Stromal cell of bone marrow (primary cell): ENCODE measurements at places on chromosomes 7 and 10.

- DNase-seq, result no peak
Observed at GRCh38 chr10:102085336-102085735, 20.2 kb downstream of the HPS6 start.

GRCh38 chr7:122397381-122397780 is 92.8 kb upstream of the FEZF1 start:
- no peak for DNase-seq

DNA sequence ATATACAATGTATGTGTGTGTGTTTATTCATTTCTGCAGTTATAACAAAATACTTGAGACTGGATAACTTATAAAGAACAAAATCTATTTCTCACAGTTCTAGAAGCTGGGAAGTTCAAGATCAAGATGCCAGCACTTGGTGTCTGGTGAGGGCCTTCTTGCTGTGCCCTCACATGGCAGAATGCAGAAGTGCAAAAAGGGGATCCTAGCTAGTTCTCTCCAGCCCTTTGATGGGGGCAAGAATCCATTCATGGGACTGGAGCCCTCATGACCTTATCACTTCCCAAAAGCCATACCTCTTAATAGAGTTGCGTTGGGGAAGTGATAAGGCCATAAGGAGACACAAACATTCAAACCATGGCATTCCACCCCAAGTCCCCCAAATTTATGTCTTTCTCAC is 8.4 kb downstream of the GRB10 start:
- DNase-seq, result no peak

DNA sequence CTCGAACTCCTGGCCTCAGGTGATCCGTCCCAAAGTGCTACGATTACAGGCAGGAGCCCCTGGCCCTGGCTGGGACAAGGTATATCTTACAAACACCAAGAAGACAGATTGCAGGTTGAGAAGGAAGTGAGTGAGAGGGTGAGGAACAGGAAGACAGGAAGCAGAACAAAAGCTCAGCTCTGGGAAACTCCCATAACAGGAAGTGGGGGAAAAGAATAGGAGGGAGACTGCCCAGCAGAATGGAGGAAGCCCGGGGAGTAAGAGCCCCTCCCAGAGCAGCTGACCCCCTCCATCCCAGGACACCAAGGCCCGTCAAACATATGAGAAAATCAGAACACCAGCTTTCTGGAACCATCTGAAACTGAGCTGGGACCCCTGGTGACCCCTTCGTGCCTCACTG is 2.9 kb downstream of the TECPR1 start:
- no peak for DNase-seq

- DNase-seq, result no peak
Observed at GRCh38 chr10:49080965-49081364, 34.4 kb downstream of the VSTM4 start.

- no peak for DNase-seq
Observed at GRCh38 chr10:86827639-86828038, 71.2 kb downstream of the BMPR1A start.

DNA sequence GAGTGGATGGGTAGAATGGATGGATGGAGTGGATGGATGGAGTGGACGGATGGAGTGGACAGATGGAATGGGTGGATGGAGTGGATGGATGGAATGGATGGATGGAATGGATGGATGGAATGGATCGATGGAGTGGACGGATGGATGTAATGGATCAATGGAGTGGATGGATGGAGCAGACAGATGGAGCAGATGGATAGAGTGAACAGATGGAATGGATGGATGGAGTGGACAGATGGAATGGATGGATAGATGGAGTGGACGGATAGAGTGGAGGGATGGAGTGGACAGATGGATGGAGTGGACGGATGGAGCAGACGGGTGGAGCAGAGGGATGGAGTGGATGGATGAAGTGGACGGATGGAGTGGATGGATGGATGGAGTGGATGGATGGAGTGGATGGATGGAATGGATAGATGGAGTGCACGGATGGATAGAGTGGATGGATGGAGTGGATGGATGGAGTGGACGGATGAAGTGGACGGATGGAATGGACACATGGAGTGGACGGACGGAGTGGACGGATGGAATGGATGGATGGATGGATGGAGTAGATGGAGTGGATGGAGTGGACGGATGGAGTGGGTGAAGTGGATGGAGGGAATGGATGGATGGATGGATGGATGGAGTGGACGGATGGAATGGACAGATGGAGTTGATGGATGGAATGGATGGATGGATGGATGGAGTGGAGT is 260.3 kb upstream of the C7orf33 start:
- no peak for DNase-seq

- no peak for DNase-seq
Observed at GRCh38 chr7:134031835-134032617, 95.1 kb upstream of the LRGUK start.

DNA sequence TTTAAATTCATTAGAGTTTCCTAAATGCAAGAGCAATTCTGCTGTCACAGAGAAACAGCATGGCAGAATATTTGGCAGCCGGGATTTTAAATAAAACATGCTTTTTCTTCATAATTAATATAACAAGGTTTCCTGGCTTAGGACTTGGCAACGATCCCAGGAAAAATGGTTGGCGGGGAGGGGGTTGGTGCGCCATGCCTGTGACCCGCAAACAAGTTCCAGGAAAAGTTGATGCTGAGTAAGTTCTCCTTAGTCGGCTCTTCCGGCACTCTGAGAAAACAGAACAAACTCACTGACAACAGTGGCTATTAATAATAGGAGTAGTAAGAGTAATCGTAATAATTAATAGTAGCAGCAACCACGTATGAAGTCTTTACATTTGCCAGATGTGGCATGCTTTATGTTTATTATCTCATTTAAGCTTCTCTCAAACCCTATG is 4.6 kb downstream of the HABP2 start:
- no peak for DNase-seq

GRCh38 chr10:24153031-24153430 is 55.9 kb upstream of the KIAA1217 start:
- no peak for DNase-seq

DNA sequence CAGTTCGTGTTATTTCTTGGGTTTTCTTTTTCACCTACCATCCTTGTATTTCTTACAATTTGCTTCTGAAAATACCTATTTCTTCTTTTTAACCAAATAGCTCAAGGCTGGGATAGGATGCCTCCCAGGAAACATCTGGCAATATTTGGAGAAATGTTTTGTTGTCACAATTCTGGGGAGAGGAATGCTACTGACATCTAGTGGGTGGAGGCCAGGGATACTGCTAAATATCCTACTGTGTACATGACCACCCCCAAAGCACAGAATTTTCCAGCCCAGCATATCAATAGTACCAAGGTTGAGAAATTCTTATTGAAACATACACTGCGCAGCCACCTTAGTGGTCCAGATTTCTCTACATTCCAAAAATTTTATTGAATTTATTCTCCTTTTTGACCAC is 55.5 kb downstream of the CNTNAP2 start:
- no peak for DNase-seq

- peak; percentile 28 for DNase-seq
Observed at GRCh38 chr10:31157123-31158010, 125.7 kb upstream of the ZNF438 start.

DNA sequence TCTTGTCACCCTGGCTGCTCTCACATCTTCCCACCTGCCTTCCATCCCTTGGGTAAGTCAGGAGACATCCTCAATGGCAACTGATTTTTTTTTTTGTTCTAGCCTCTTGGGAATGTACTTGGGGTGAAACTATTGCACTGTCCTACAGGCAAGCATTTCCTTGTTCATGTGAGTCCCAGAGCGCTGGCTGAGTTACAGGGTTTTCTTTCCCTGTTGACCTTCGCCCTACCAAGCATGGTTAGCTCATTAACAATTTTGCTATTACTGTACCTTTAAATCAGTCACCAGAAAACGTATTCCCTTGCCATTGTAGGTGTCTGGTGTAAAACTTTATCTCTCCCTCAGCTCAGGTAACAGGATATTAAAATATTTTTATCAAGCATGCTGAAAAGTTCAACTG is 98.9 kb downstream of the PRLHR start:
- no peak for DNase-seq

GRCh38 chr10:30456266-30456665 is 22.3 kb downstream of the MAP3K8 start:
- no peak for DNase-seq

DNA sequence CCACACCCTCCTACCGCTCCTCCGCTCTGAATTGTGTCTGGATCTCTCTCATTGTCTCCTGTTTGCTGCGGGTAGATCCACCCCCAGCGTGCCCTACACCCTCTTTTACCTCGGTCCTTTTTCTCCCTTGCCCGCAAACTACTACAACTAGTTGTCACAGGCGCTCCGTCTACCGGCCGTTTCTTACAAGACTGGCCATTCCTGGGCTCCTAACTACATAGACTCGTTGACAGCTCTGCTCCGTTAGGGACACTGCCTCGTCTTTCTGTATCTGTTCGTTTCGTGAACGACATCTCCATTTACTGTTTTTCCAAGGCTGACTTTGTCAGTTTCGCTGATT is 786 bp downstream of the TAF3 start:
- DNase-seq, result peak; percentile 36

DNA sequence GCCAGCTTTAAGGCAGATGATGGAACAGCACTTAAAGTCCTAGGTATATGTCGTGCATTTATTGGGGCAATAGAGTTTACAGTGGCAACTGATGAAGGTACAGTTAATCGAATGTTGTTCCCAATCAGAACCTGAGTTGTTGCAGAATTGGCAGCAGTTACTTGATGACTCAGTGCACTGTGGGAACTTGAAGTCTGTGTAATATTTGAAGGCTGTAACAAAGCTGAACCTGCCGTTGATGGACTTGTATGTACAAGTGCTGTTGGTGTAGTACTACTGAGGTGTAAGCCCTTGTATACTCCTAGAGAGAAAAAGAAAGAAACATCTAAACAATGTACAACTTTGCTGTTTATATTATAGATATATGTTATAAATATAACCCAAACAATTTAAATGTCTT is 75.3 kb downstream of the EPC1 start:
- DNase-seq, result peak; percentile 14

- peak; percentile 23 for DNase-seq
Observed at GRCh38 chr7:132516042-132516840, 60.0 kb downstream of the PLXNA4 start.

DNA sequence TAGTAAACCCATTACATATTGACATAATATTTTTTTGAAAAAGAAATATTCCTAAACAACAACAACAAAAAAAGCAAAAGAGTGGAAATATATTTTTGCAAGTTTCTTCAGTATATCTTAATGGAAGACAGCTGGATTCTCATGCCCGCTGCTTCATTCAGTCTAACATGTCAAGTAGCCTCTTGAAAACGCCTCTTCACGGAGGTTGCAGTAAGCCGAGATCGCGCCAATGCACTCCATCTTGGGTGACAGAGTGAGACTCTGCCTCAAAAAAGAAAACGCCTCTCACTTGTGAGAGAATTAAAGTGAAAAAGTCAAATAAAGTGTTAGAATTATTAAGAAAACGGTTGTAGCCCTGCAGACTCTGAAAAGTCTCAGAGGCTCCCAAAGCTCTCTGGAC is 1.3 kb downstream of the CUTC start:
- no peak for DNase-seq

DNA sequence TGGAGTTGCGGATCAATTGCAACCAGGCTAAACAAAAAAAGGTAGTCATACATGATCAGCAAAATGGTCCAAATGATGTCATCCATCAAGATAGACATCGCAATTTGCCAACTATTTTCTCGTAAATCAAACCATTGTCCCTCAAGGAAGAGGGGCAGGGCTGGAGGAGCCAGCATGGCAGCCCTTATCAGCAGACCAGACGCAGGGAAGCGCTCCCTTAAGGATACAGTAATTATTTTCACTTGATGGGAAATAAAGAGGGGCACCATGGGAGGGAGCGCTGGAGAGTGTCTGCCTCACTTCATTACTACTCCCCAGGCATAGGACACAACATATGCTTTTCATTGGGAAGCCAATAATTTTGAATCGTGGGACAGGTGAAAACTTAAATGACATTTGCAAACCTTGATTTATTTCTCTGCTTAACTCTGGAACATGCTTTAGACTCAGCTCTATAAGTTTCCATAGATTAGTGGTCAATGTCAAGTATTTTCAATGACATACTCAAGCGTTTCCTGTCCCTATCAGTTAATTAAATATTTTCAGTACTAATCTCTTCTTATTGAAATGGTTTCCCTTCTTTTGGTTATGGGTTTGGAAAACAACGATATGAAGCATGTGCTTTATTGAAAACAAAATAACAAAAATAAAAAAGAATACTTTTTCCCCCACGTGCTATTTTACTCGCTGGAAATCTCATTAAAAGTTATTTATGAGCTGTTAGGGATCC is 202.4 kb upstream of the HABP2 start:
- no peak for DNase-seq

DNA sequence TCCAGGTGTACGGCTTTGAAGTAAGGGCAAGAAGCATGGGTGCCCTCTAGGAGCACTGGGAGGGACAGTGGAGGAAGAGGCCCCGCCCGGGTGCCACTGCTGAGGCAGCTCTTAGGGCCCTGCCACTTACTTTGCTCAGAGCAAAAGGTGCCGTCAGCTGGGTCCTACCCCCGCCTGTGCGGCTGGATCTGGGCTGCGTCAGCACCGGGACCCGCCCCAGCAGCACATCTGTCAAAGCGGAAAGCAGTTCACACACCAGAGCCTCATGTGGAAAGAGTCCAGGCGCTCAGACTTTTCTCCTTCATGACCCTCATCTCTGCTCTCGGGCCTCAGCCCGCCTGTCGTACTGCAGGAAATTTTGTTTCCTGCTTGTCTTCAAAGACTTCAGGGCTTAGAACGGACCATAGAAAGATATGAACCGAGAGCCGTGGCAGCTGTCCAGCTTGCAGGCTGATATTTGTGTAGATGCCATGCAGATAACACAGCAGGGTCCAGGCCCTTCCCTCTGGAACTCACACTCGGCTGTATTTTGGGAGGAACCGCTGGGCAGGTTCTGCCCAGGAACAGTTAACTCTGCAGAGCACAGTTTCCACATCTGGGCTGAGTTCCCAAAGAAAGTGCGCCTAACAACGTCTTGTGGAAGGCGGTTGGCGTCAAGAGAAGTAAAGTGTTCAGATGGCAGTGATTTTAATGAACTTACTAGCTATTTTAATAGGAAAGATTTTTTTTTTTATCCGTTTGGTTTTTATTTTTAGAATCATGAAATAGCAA is 44.3 kb upstream of the PRKAR1B start:
- no peak for DNase-seq

GRCh38 chr10:62244785-62245467 is 23.7 kb downstream of the RTKN2 start:
- DNase-seq, result peak; percentile 71

DNA sequence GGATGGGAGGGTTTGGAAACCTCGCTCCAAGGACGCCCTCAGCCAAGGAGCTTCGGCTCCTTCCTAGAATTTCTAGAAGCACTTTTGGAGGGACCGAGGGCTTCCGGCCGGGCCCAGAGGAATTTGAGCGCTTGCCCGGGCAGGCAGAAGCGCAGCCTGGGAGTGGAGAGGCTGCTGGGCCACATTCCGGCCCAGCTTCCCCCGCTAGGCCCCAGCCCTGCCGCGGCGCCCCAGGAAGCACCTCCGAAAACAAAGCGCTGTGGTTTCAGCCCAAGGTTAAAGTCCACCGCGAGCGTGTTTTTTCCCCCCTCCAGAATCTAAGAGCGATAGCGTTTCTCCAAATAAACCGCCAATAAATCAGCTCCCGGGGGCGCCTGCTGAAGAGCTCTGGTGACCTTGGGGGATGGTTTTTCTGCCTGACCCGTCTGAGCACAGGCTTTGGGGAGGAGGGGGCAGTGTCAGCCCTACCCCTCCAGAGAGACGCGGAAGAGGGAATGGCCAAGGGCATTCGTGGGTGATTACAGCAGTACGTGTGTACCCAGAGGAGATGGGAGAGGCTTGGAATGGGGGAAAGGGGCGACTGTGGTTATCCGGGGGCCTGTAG is 5.7 kb upstream of the TNRC18 start:
- no peak for DNase-seq
